ENCODE measurements at places on chromosomes 3 and 15.
A peak's percentile ranks its signal among the peaks of the same experiment; 100 is the strongest.

- DNase-seq, result peak; percentile 84
Measured at GRCh38 chr3:65732051-65732935, 306.4 kb downstream of the MAGI1 start.

DNA sequence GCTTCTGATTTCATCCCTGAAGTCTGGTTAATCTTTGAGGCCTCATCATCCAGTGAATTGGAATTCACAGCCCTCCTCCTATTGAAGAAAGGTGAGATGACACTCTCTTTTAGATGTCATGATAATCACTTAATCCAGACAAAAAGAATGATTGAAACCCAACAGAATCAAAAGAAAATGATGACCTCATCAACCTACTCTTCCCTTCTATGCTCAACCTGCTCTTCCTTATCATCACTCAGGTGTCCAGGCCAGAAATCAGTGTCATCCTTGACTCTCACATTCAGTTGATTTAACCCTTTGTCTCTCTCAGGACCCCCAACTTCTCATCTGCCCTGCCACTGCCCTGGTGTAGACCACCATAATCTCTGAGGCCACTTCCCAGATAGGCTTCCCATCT, 11.8 kb downstream of the PLA2G4E start:
- DNase-seq, result no peak

GRCh38 chr15:43253431-43254403, 13.0 kb downstream of the TGM5 start:
- no peak for DNase-seq

DNA sequence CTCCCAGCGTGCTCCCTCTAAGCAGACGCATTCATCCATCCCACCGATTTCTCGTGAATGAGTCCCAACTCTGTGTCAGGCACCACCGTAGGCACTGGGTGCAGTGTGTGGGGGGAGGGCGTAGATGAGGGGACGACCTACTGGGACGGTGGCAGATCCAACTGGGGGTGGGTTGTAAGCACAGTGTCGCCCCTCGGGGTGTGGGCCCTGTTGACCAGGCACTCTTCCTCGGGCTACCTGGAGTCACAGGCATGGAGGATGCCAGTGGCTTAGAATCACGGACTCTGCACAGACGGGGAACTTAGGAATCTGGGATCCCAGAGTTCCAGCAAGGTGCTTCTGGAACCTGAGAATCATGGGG, 66.2 kb downstream of the SLC6A6 start:
- no peak for DNase-seq

DNA sequence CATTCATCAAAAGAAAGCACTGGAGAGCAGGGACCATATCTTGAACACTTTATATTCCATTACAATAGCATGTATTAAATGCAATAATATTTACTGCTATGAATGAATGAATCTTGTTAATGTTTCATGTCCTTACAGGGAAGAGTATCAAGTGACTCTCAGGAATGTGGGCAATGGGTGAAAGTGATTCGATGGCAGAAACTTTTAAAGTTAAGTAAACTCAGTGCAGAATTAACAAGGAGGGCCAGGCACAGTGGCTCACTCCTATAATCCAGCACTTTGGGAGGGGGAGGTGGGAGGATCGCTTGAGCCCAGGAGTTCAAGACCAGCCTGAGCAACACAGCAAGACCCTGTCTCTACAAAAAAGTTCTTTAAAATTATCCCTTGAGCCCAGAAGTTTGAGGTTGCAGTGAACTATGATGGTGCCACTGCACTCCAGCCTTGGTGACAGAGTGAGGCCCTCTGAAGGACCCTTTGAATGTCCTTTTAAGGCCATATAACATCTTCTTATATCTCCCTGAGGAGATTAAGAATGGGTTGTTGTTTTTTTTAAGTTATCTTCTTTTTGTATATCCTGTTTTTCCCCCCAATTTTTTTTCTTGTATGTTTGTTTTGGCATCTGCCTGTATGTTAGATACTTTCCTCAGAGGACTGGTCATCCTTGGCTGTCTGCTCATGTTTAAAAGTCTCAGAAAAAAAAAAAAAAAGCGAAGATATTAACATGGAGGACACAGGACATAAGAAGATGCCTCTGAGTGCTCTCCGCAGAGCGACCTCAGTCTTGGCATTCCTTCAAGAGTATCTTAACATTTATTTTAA, 9.6 kb upstream of the FSIP1 start:
- DNase-seq, result no peak

- no peak for DNase-seq
Measured at GRCh38 chr3:155313300-155313699, 19.8 kb upstream of the STRIT1 start.

DNA sequence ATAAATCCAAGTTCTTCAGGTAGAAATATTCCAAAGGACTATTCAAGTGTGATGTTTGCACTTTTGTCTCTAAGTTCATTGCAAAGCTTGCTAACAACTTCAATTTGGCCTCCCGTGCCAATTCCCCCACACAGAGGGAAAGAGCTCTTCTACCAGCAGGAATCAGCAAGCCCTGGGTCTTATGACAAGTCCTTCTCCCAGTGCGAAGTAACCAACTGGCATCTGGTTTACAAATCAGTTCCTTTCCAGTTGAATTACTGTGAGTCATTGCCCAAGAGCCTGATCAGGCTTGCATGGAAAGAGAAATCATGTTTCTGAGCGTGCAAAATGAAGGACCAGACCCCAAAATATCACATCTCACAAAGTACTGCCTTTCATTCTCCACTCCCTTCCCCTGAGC, 62.7 kb upstream of the SLCO3A1 start:
- DNase-seq, result no peak

DNA sequence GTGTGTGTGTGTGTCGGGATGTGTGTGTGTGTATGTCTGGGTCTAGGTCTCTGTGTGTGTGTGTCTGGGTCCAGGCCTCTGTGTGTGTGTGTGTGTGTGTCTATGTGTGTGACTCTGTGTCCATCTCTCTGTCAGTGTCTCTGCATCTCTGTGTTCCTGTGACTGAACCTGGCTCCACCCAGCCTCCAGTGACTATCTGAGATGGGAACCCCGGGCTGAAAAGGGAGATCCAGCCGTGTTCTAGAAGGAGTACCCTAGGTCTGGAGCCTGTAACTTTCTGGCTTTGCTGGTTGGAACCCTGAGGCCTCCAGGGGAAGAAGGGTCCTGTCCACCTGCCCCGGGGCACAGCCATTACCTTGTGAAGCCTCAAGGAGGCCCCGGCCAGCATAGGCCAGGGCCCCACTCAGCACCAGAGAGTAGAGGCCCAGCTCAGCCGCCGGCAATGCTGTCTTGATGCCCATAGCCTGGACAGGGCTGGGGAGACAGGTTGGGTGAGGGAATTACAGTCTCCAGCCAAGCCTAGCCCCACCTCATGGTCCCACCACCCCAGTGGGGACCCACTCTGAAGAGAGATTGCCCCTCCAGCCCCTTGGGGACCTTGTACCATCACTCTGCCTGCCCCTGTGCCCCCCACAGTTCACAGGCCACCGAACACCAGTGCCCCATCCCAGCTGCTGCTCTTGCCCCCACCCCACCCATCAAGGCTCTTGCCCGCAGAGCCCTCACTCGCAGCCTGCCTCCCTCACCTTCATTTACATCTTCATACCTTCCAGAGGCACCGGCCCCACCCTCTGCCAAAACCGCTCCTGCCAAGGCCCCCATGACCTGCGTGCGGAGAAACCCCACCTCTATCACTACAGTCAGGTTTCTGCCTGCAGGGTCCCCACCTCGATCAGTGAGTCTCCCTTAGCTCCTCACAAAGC, 2.0 kb downstream of the HHATL start:
- DNase-seq, result no peak

Data from cerebellar nuclear complex (tissue), 1 donor.